GM23338 (cell line): ENCODE measurements at places on chromosomes 16 and 17.

DNA sequence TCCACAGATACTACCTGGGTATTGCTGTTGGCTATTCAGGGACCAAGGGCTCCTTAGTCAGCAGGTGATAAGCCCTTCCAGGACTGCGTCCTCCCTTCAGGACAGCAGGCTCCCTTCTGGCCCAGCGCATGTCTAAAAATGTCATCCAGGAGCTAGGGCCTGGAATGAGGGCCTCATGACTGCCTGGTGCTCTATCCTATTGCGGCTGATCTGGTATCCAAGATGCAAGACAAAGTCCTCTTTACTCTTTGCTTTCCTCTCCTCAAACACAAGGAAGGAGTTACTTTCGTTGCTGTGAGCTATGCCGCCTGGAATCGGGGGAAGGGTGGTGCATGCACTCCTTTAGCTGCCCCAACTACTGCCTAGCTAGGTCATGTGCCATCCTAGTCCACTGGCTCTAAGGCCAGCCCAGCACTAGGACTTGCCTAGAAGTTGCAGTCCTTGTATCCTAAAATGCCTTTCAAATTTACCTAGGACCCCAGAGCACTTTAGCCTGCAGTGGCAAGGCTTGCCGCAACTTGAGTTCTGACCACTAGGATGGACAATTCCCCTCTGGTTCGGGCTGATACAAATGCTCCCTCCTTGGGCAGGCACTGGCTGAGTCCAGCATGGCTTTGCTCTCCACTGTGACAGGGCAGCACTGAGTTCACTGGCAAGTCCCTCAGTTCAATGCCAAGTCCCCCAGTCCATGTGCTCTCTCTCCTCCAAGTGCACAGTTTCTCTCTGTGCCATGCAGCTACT, 10.1 kb upstream of the TMEM219 start:
- DNase-seq, result peak; percentile 52
- no peaks in the 10 kb centered on the region for H3K36me3 ChIP-seq
- no peaks in the 10 kb centered on the region for H3K27me3 ChIP-seq
- no peak overlapping the region for H3K4me3 ChIP-seq

- no peak overlapping the region for H3K4me3 ChIP-seq
- no peaks in the 10 kb centered on the region for H3K27me3 ChIP-seq
- no peak for DNase-seq
- H3K4me1 ChIP-seq, result no peaks in the 10 kb centered on the region
- no peak overlapping the region for H3K27ac ChIP-seq
- no peaks in the 10 kb centered on the region for H3K36me3 ChIP-seq
These were observed 42.0 kb downstream of the TNFRSF13B start for GRCh38 chr17:16929757-16930520.

GRCh38 chr16:87982581-87983041, 31.4 kb downstream of the BANP start:
- no peaks in the 10 kb centered on the region for H3K27me3 ChIP-seq
- no peak overlapping the region for H3K27ac ChIP-seq
- no peaks in the 10 kb centered on the region for H3K4me1 ChIP-seq
- H3K36me3 ChIP-seq, result no peaks in the 10 kb centered on the region

- H3K36me3 ChIP-seq, result no peaks in the 10 kb centered on the region
- no peaks in the 10 kb centered on the region for H3K27me3 ChIP-seq
- DNase-seq, result no peak
- H3K27ac ChIP-seq, result no peak overlapping the region
These were observed 1471.7 kb downstream of the CDH8 start for GRCh38 chr16:60564588-60564987.

- no peak overlapping the region for H3K4me3 ChIP-seq
- no peaks in the 10 kb centered on the region for H3K36me3 ChIP-seq
- H3K27me3 ChIP-seq, result no peaks in the 10 kb centered on the region
- peak; percentile 12 for DNase-seq
- peaks cover 6% of the 10 kb centered on the region; the same call in 1 of the 2 replicates for H3K4me1 ChIP-seq
These were observed 589.8 kb downstream of the HS3ST4 start for GRCh38 chr16:26281381-26282110.

DNA sequence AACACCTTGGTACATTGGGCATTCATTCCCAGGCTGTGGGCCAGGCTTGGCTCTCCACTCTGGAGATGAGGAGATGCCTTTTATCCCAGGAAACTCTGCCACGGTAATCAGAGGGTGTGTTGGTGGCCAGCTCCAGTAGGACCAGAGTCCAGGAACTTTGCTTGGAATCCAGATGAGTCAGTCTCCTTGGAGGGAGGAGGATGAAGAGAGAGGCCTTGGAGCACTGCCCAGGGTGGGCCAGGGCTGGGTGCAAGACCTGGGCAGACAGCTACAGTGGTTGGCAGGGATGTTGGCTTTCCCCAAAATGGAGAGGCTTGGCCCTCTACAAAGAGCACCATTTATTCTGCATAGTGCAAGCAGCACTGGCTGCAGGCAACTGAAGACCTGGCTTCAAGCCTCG, 209.0 kb downstream of the RGS9 start:
- no peaks in the 10 kb centered on the region for H3K36me3 ChIP-seq
- DNase-seq, result no peak
- no peaks in the 10 kb centered on the region for H3K4me1 ChIP-seq

GRCh38 chr16:72673118-72673517, 374.8 kb downstream of the ZFHX3 start:
- no peaks in the 10 kb centered on the region for H3K4me1 ChIP-seq
- H3K36me3 ChIP-seq, result no peaks in the 10 kb centered on the region
- H3K27me3 ChIP-seq, result no peaks in the 10 kb centered on the region
- DNase-seq, result peak; percentile 23
- no peak overlapping the region for H3K27ac ChIP-seq

DNA sequence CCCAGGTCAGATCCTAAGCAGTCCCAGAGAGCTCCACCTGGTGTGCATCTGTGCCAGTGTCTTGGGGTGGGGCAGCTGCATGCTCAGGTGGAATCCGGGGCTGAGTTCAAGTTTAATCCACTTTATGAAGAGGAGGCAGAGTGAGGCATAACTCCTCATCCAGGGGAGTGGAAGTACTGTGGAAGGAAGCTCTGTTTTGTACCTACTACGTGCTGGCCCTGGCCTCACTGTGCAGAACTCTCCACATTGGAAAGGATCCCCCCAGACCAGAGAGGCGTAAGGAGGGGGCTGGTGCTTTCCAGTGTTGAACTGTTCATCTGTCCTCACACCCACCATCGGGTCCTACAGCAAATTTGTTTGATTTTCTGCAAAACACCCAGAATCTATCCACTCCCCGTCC, 78.0 kb downstream of the ABCC6 start:
- H3K27me3 ChIP-seq, result no peaks in the 10 kb centered on the region
- no peak overlapping the region for H3K27ac ChIP-seq
